ENCODE measurements at places on chromosomes 2 and 18.
A peak's percentile ranks its signal among the peaks of the same experiment; 100 is the strongest.

DNA sequence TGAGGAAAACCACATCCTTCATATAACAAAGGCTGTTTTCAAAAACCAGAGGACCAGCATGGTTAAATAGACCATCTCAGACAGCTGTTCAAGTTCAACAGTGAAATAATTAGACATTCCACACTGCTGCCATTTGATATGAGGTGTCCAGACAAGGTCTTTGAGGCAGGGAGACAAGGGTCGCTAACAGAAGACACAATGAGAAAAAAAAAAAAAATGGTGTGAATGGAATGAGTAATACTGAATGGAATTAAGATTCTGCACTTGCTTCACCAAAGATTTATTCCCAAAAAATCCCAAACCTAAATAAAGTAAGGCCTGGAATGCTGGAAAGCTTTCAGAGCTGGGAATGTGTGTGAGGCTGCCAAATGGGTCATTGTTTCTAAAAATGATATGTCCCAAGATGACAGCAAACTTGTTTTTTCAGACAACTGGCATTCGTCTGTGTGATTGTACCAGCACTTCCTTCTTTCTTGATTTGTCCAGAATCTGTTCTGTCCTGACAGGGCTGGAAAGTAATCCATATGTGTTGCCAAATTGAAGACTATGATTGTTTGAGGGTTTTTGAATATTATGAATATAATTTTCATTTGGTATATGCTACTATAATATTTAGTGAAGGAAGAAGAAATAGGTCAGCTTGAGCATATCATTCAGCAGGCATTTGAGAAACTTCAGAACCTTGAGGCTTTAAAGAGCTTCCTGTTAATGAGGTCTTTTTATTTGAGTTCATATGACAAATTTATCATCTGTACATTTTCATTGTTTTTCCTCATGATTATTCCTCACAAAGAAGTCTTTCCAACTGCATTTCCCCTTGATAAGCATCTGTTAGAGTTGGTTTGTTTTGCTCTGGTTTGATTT is 85.2 kb upstream of the ITGA4 start:
- DNase-seq, result no peak

DNA sequence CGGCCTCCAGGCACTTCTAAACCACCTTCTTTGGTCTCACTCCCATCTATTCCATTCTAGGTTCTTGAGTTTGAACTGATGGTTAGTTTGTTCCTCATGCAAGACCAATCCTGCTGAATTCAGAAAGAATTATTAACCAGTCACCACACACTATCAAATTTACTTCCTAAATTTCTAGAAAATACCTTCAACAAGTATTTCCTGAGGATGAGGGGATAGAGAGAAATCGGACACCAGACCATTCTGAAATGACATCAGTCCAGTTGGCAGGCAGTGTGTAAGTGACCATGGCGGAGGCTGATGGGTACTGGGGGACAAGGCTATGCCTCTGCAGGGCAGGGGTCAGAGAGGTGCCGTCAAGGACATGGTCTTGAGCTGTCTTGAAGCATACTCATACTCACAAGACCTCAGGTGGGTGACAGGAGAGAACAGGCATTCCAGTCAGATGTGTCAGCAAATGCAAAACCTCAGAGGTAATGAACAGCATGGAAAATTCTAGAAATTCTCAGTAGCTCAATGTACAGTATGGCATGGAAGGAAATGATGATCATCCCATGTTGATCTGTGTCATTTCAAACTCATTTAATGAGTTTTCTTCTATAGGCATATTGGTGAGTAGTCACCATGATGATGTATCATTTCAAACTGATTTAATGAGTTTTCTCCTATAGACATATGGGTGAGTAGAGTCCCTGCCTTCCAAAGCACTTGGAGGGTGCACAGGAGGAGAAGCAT is 119.6 kb downstream of the DDX1 start:
- no peak for DNase-seq

DNA sequence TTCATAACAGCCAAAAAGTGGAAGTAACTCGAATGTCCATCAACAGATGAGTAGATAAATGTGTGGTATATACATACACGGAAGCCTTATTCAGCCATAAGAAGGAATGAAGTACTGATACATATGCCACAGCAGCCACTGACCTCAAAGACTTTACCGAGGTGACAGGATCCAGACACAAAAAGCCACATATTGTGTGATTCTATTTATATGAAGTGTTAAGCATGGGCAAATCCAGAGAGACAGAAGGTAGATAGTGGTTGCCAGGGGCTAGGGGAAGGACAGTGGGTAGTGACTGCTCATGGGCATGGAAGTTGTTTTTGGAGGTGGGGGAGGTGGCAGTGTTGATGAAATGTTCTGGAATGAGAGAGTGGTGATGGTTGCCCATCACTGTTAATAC is 33.9 kb downstream of the ZAP70 start:
- DNase-seq, result no peak

DNA sequence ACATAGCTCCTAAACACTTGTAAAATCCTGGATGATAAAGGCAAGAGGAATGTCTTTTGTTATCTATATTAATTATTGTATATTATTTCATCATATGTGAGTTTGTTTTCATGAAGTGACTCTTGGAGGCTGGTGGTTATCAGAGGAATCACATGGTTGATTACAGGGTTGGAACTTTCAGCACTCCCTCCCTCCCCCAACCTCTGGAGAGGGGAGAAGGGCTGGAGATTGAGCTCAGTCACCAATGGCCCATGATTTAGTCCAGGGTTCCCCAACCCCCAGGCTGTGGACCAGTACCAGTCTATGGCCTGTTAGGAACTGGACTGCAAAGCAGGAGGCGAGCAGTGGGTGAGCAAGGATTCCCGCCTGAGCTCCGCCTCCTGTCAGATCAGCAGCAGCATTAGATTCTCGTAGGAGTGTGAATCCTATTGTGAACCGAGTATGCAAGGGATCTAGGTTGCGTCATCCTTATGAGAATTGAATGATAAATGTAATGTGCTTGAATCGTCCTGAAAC is 37.7 kb downstream of the FBXO48 start:
- no peak for DNase-seq

DNA sequence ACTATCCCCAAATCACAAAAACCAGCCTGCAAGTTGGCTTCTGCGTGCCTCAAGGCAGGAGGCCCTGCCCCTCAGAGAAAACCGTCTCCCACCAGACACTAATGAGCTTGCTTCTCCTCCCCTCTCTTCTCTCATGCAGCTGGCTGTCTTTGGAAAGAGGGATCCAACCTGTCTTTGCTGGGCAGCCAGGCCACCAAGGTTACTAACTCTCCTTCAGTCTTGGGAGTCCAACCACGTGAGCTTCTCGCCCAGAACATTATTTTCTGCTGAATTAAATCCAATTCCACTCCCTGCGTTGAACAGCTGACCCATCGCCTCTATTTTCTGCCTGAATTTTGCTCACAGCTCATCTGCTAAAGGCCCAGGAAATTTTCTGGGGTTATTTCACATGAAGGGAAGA is 291.3 kb upstream of the NCKAP5 start:
- no peak for DNase-seq

DNA sequence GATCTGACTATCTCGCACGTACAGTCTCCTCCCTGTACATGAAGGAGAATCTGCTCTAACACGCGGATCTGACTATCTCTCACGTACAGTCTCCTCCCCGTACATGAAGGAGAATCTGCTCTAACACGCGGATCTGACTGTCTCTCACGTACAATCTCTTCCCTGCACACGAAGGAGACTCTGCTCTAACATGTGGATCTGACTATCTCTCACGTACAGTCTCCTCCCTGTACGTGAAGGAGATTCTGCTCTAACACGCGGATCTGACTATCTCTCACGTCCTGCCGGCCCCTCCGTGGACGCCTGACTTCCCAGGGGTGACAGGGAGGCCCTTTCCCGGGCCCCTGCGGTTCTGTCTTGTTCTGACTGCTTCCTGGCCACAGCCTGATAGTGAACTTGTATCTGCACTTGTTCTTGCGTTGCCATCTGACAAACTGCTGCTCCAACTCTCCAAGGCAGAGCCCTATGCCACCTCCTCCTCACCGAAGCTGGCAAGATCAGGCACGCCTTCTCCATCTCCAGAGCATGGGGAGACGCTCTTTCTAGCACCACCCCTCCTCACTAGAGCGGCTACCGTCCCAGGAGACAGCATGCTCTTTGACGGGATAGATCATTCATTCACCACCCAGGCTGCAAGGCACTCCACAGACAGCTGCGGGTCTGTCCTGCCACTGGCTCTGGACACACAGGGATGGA is 238.6 kb downstream of the TWIST2 start:
- no peak for DNase-seq

- DNase-seq, result peak; percentile 58
These were observed 25.9 kb downstream of the SMAD7 start for GRCh38 chr18:48924630-48925490.

GRCh38 chr2:235444101-235444597 is 49.7 kb upstream of the AGAP1 start:
- DNase-seq, result no peak

DNA sequence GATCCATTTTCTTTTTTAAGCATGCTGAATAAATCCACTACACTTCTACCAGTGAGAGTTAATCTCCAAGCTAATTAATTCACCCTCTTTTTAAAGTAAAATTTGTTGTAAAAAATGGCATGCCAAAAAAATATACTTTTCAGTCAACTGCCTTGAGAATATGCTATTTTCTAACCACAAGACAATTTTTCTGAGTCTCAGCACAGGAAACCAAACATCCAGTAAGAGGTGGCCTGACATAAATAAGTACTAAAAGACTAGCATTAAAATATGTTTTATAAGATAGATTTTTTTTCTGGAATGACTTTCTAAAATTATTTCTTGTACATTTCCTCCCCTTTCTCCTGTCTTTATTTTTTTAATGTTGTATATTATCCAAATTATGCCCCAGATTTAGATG is 2.9 kb downstream of the FBXO36 start:
- no peak for DNase-seq

DNA sequence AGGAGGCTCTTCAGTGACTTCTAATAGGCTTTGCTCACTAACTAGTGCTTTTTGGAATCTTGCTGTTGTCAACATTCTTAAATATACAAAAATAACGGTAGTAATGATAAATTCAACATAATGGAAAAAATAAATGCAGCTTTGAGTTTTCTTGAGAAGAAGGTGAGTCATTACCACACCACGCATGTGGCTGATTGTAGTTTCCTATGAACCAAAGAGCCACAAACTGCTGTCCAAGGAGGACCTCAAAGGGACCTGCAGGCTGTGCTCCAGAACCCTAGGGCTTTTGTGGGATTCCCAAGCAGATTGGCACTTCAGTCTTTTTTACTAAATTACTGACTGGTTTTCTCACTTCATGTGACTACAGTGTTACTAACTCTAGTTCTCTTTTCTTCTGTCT is 66.7 kb downstream of the TPGS2 start:
- no peak for DNase-seq

DNA sequence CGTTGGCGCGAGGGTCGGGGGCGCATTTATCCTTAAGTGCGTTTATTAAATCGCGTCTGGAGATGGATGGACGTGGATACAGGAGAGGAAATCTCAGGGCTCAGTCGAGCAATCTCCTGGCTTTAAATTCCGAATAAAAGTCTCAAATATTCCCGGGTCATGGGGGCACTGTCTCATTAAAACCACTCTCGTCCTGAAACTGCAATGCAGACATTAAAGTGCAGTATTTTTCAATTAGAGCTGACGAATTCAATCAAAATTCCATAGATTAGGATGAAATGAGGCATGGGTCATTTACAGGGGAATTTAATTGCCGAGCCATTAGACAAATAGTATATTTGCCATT is 10.7 kb upstream of the GBX2 start:
- no peak for DNase-seq

DNA sequence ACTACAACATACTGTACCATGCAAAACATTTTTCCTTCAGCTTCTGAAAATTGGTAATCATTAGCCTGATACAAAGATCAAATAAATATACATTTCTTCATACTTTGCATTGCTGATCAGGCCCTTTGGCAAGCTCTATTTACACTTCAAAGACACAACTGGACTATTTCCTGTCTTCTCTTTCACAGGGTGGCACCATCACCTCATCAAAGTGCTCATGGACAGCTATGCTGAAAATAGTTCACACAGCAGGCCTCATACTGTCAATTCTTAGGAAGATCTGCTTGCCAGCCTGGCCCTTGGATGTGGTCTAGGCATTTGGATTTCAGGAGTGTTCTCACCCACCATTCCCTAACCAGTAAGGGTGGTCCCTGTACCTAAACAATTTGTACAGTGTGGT is 33.9 kb downstream of the FBXO15 start:
- no peak for DNase-seq

DNA sequence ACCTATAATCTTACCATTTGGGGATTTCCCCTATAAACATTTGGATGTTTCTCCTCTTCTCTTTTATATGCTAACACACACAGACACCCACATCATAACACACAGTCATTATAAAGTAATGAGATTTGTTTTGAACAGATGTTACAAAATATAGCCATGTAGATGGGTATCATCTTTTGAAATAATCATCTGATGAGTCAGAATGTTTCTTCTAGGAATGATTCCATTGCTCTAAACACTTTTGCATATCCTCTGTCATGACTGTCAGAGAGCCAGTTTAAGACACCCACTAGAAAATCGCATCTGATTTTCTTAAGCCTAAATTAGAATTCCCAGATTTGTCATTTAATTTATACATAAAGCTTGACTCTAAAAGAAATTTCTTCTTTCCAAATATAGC is 442.6 kb downstream of the CMPK2 start:
- DNase-seq, result no peak

DNA sequence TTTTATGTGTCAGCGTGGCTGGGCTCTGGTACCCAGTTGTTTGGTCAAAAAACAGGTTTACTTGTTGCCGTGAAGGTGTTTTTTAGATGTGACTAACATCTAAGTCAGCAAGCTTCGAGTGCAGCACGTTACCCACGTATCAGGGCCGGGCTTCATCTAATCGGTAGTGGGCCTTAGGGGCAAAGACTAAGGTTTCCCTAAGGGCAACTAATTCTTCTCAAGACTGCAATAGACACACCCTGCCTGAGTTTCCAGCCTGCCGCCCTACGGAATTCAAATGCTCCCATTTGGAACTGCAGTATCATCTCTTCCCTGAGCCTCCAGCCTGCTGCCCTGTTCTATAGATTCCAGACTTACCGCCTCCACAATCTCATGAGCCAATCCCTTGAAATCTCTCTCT is 27.7 kb downstream of the FHL2 start:
- DNase-seq, result no peak

- DNase-seq, result no peak
These were observed 130.3 kb upstream of the GLI2 start for GRCh38 chr2:120605231-120605935.

DNA sequence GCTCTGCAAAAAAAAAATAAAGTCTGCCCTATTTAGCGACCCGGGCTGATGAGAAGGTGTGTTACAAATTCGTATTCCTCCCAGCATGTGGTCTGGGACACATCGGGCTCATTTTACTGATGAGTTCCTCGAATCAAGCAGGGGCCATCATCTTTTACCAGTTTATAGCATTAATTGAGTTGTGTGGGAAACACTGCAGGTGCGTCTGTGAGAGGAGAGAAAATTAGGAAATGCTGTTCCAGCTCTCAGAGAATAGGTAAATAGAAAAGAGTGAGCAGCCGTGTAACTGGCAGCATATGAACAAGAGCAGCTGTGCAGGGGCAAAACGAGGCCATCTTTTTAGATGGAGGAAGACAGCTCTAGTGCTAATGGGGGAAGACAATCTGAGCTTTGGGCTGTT is 216.7 kb downstream of the SETBP1 start:
- DNase-seq, result no peak

- DNase-seq, result peak; percentile 17
These were observed 78.9 kb downstream of the CD8B2 start for GRCh38 chr2:106566050-106566449.

All from stimulated activated CD8-positive, alpha-beta memory T cell treated with anti-CD3 and anti-CD28 coated beads, Interleukin-15, amount 100 ng/mL, for 48 hours (primary cell).